ENCODE measurements at places on chromosomes 6 and 20.

DNA sequence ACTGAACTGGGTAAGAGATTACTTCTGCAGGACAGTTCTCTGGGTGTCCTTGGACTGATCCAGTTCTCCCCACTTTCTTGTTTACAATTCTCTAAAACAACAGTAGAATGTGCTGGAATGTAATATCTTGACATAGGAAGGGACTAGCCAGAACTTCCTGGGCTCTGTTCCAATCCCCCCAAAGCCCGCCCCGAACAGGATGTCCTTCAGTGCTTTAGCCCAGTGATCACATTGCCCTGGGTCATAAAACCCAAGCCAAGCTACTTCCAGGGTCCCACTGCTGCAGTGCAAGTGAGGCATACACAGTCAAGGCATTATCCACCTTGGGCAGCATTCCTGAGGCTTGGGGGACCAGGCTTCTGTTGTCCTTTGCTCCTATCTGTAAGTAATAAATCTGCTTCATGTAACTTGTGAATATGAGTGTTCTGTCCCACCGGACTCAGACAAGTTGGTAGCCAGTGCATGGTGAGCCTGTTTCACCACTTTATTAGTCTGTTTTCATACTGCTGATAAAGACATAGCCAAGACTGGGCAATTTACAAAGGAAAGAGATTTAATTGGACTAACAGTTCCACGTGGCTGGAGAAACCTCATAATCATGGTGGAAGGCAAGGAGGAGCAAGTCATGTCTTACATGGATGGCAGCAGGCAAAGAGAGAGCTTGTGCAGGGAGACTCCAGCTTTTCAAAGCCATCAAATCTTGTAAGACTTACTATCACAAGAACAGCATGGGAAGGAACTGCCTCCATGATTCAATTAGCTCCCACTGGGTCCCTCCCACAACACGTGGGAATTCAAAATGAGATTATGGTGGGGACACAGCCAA lies 23.5 kb downstream of the FITM2 start:
- no peak for DNase-seq

DNA sequence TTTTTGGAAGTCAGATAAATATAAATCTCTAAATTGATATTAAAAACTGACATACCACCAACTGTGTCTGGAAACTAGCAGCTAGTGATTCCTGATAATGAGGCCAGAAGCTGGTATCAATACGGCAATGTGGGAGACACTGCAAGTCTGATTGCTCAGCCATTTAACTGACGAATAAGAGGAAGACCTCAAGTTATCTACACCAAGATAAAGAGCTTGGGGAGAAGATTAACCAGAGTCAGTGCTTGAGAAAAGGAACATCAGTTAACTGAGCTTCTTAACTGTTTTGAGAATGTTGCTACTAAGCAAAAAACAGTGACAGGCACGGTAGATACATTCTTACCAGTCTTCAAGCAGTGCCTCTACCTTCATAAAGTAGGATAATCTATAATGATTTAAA lies 140.4 kb upstream of the TENT5A start:
- no peak for DNase-seq

DNA sequence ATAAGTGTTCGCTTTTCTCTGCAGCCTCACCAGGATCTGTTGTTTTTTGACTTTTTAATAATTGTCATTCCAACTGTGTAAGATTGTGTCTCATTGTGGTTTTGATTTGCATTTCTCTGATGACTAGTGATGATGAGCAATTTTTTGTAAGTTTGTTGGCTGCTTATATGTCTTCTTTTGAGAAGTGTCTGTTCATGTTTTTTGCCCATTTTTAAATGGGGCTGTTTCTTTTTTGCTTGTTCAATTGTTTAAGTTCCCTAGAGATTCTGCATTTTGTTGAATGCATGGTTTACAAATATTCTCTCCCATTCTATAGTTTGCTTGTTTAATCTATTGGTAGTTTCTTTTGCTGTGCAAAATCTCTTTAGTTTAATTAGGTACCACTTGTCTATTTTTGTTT lies 295.9 kb downstream of the PACRG start:
- no peak for DNase-seq

GRCh38 chr6:26271668-26272024 lies 93.4 kb upstream of the BTN3A2 start:
- DNase-seq, result no peak

DNA sequence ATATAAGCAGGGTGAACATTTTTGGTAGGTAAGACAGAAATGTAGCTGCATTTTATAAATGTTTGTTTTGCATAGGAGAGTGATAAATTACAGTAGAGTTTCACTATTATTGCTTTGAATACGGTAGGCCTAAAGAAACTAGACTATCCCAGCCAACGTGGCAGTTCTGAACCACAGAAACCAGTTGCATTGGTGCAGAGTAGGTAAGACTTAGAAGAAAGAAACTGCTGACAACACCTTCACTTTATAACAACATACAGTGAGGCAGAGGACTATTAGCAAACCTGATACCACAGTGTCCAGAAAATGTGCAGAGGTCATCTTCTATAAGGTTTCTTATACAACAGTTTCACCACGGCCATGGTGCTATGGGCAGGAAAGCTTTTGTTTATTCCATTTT lies 566.1 kb downstream of the KIF16B start:
- no peak for DNase-seq

DNA sequence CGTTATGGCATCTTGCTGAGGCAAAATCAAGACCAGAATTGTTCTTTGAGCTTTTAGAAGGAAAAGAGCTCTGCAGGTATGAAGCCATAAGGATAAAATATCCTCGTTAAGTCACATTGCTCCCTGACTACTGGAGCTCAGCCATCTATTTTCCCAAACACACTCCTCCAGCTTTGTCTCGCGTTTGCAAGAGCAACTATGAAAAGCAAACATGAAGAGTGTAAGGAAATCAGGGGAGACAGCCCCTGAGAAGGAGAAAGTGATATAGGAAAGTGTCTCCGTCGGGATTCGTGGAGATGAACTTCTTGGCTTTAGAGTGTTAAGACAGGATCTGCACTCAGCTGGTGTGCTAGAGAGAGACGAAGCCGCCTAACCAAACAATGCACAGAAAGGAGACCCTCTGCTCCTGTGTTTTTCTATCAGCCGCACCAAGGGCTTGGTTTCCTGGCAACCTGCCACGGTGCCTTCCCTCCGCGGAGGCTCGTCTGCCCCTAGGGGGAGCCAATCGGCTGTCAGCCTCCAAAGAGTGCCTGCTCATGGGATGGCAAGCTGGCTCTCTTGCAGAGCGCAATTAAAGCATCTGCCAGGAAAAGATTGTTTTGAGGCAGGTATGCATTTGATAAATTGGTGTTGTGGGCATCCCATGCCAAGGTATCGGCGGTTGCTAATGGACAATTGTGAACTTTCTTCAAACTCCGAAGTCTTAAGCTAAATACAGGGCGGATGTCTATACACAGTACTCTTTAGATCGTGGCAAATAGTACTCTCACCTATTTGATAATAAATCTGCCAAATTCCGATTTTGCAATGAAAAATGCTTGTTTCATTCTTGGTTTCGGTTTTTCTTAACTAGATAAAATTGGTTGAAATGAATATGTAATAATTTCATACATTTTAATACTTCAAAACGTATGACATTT lies 603.2 kb downstream of the RNF144B start:
- DNase-seq, result peak; percentile 71

GRCh38 chr20:48615871-48616270 lies 211.9 kb downstream of the PREX1 start:
- DNase-seq, result no peak

- DNase-seq, result no peak
Measured at GRCh38 chr6:119128252-119128912, 49.9 kb upstream of the FAM184A start.

GRCh38 chr6:94190030-94190429 lies 770.7 kb upstream of the EPHA7 start:
- no peak for DNase-seq

- no peak for DNase-seq
Measured at GRCh38 chr20:53904261-53904660, 166.1 kb downstream of the BCAS1 start.

GRCh38 chr6:41545247-41545702 lies 906 bp upstream of the FOXP4 start:
- no peak for DNase-seq

DNA sequence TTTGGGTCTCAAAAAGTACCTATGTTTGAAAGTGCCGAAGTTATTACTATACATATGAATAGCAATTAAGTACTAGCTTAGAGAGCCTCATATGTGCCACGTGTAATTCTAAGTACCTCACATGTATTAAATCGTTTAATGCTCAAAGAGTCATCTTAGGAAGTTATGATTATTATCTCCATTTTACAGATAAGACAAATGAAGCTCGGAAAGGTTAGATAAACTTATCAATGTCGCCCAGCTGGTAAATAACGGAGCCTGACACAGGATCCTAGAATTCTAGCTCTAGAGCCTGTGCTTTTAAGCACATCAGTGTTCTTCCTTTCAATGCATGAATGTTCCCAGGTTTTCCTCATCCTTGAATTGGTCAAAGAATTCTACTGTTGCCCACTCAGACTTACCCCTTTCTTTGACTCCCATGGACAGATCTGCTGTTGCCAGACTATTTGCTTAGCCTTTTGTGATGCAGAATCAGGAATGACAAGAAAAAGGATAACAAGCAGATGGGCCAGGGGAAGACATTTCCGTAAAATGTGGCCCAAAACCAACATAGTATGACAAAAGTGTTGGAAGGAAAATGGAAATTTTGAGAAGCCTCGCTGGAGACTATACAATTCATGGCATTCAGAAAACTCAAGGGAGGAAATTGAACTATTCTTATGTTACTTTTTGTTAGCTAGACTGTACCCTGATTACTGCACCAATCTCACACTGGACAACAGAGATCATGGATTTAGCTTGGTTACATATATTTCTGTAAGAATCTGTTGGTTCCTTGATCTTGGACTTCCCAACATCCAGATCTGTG lies 237.1 kb upstream of the CITED2 start:
- DNase-seq, result no peak

GRCh38 chr6:132300323-132300949 lies 100.8 kb downstream of the MOXD1 start:
- peak; percentile 46 for DNase-seq

GRCh38 chr20:20455926-20456325 lies 88.0 kb downstream of the INSM1 start:
- DNase-seq, result no peak

- no peak for DNase-seq
Measured at GRCh38 chr20:8299921-8300320, 167.9 kb downstream of the PLCB1 start.

- no peak for DNase-seq
Measured at GRCh38 chr6:53168516-53169267, 20.1 kb upstream of the GCM1 start.

DNA sequence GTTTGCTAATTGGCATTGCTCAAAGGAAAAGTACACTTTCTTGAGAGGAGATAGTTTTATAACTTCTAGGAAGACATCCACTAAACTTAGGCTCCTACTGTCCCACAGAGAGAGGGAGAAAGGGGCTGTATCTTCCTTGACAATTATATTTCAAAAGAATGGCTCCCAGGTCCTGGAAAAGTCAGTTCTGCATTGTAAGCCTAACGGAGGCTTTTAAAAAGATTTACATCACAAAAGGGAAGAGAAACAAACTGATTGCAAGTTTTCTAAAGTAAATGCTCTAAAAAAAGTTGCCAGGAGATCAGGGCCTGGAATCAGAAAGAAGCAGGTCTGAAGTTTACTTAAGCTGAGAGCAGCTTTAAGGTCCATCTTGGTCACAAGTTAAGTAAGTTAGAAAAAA lies 839.5 kb downstream of the FRK start:
- no peak for DNase-seq

DNA sequence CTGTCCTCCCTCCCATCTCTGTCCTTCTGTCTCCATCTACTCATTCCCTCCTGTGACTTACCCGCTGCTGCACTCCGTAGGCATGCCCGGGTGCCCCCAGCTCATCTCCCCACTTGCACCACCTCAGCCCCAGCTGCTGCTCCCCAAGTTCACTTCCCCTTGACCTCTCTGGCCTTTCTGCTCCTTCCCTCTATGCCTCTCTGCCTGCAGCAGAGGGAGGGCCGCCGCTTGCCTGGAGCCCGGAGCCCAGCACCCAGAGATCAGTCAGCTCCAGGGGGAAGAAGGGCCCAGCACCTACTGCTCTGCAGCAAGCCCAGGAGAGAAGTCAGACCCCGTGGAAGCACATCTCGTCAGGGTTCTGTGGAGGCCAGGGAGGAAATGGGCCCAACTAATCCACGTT lies 97.4 kb downstream of the LRFN2 start:
- DNase-seq, result no peak

DNA sequence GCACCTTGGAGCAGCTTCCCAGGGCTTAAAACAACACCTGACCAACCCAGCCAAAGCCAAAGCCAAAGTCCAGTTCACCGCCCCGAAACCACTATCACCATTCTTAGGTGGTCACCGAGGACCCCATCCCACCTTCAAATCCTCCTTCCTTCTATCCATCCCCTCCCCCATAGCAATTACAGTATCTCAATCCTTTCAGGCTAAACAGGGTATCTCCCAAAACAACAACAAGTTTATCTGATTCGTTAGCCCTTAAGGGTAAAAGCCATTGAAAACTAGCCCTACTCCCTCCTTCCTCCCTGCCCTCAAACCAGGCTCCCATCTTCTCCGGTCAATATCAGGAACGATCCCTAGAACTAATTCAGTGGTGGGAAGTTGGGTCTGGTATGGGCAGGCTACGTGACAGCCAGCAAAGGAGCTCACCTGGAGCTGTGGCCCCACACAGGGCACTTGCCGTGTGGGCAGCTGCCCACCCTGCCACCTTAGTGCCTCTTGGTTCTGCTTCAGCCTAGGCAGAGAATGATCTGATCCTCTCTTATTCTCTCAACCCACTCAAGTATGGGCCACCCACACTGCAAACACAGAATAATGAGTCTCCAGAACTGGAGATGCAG lies 2.0 kb downstream of the ARHGAP18 start:
- DNase-seq, result no peak

DNA sequence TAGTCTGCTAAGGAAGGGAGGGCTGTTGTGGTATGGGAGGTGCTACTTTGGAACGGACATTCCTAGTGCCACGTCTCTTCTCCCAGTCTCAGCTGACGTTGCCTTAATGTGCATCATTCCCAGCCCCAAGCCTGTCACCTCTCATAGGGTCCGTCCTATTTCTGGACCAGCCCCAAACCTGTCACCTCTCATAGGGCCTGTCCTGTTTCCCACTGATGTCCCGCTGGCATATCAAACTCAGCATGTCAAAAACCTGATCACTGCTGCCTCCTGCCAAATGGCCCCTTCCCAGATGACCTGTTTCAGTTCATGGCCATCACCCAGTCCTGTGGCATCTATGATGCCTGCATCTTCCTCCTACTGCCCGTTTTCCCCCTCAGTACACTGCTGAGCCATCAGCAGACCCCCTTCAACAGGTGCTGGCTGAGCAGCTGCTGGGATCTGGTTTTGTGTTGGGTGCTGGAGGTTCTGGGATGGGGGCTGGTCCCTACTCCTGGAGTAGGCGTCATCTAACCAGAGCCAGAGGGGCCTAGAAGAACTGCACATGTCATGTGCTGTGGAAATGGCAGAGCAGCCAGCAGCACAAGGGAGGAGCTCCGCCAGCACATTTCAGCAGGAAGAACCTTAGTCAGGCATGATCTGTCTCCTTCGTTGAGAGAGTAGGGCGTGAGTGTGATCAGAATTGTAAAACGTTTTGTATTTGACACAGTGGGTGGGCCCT lies 3.3 kb downstream of the ENTPD6 start:
- DNase-seq, result no peak

- peak; percentile 3 for DNase-seq
Measured at GRCh38 chr20:63087872-63088680, 81.3 kb upstream of the BHLHE23 start.

All from activated CD4-positive, alpha-beta T cell treated with anti-CD3 and anti-CD28 coated beads for 36 hours (primary cell).